ENCODE measurements at places on chromosomes 13 and 19.
A peak's percentile ranks its signal among the peaks of the same experiment; 100 is the strongest.

DNA sequence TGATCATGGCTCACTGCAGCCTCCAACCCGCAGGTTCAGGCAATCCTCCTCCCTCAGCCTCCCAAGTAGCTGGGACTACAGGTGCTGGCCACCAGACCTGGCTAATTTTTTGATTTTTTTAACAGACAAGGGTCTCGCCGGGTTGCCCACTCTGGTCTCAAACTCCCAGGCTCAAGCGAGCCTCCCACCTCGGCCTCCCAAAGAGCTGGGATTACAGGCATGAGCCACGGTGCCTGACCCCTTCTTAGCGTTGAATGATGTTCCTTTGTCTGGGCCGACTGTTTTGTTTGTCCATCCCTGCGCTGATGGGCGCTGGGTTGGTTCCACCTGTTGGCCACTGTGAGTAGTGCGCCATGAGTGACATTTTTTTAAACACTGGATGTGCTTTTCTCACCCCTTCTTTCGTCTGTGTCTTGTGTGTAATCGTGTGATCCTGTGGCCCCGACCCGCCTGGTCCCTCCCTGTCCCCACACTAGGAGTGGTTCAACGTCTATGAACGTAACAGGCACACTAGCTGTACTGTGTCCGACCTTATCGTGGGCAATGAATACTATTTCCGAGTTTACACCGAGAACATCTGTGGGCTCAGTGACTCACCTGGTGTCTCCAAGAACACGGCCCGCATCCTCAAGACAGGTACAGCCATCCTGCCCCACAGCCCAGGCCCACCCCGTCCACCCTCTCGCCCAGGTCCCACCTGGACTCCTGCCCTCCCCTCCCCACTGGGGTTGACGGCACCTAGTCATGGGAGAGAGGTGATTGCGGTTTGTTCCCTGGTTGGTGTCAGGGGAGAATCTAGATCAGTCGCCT is 15.0 kb upstream of the EMC10 start:
- peak; percentile 73 for DNase-seq

DNA sequence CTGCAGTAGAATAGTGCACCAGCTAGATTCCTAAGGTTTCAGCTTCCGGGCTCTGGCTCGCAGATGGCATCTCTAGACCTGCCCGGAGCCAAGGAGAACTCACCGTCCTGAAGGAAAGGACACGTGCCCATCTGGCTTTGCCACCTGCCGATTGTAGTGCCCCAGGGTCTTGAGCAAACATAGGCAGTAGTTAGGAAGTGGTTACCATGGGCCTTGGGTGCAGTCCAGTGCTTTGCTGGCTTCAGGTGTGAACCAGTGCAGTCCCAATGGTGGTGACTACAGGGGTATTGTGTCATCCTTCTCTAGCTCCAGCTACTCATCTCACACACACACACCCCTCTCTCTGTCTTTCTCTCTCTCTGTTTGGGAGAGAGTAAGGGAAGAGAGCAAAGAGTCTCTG is 61.4 kb upstream of the TEX29 start:
- DNase-seq, result no peak

GRCh38 chr19:48325265-48325910 is at the start of gene EMP3:
Gene EMP3, plus strand, starts transcription at chr19:48325552. Its CDS starts 1,293 bp downstream, at chr19:48326845.
- DNase-seq, result peak; percentile 87

- DNase-seq, result no peak
These were observed 42.4 kb upstream of the USE1 start for GRCh38 chr19:17172624-17173345.

GRCh38 chr19:5137571-5138124 is 168.7 kb downstream of the KDM4B start:
- no peak for DNase-seq

GRCh38 chr13:29196409-29197074 is 376.4 kb downstream of the MTUS2 start:
- DNase-seq, result no peak

DNA sequence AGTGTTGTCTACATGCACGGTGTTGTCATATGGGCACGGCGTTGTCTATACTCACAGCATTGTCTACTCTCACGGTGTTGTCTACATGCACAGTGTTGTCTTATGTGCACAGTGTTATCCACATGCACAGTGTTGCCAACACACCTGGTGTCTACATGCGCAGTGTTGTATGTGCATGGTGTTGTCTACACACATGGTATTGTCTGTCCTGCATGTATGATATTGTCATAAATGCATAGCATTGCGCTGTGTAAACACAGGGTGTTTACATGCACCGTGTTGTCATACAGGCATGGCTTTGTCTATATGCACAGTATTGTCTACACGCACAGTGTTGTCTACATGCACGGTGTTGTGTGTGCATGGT is 6.8 kb downstream of the ADPRHL1 start:
- DNase-seq, result no peak

DNA sequence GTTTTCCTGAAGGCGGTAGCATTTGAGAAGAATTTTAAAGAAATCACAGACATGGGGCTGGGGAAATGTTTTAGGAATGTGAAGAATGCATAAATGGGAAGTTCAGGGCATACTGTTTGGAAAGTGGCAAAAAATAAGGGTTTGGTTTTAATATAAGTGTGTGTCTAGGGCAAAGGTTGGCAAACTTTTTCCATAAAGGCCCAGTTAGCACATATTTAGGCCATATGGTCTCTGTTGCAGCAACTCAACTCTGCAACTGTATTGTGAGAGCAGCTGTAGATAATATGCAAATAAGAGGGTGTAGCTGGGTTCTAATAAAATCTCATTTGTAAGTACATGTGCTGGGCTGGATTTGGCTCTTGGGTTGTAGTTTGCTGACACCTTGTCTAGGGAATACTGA is 521.9 kb downstream of the DIAPH3 start:
- no peak for DNase-seq

GRCh38 chr13:78102121-78102677 is 183.6 kb upstream of the EDNRB start:
- DNase-seq, result no peak

- no peak for DNase-seq
These were observed 88.2 kb downstream of the STK24 start for GRCh38 chr13:98488736-98489135.

DNA sequence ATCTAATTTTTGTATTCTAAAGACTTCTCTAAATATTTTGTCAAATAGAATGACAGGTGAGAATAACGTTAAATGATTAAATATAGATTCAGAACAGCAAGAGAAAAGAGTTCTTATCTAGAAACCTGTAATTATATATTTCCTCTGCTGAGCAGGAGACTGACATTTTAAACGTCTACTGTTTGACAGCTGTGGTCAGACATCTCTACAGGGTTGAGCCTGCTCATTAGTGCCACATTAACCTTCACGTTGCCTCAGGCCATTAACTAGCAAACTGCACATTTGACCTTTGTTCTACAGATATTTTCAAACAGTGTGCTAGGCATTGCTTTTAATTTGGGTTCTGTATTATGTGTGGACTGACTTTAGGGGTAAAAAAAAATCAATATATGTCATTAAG is 347.5 kb downstream of the GPC5 start:
- no peak for DNase-seq

DNA sequence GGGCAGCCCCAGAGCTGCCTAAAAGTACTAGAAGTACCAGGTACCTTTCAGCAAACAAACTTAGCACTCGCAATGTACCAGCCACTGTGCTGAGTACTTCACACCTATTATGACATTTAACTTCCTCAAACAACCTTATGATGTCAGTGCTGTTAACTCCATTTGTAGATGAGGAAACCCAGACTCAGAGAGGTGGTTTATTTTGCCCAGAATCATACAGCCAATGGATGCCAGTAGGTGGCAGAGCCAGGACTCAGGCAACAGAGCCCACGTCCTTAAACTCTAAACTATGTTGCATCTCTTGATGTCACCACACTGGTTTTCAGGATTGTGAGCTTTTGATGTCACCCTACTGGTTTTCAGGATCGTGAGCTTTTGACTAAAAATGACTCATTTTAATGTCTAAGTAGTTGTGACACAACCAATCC is 78.9 kb downstream of the FLT1 start:
- DNase-seq, result no peak

GRCh38 chr13:40672765-40673397 is 6.4 kb upstream of the FOXO1 start:
- no peak for DNase-seq

GRCh38 chr19:6947745-6948144 is 60.4 kb downstream of the ADGRE1 start:
- peak; percentile 83 for DNase-seq

- DNase-seq, result no peak
These were observed 1.5 kb upstream of the CGB7 start for GRCh38 chr19:49059053-49059452.

DNA sequence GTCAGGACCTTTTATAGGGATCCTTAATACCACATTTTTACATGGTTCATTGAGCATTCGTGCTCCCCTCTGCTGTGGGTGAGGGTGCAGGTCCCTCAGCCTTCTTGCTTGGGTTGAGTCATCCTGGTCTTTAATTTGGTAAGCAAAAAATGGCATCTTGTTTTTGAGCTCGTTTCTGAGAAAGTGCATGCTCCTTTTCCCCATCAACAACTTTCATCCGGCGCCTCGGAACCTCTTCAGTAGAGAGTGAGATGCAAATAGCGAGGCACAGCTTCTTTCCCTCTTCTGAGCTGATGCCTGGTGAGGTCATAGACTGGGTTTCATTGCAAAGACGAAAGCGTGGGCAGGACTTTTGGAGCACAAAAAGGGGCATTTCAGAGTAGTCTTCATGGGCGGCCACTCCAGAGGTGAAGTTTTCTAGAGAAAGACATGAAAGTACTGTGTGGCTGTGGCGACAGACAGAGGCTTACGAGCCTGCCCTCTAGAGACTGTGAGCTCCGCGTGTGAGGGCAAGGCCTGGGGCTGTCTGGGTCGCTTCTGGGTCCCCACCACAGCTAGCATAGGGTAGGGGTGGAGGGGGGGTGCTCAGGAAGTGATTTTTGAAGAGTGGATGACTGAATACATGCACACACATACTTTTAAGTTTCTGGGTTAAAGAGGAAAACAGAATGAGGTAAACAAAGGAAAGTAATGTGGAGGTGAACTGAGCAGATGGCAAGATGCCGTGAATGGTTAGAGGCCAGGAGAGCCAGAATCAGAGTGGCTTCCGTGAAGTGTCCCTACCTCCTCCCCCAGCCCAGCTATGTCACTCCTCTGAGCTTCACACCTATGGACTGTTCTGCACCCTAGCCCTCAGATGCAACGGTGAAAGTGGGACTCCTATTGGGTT is 44.3 kb downstream of the BBC3 start:
- DNase-seq, result peak; percentile 86

DNA sequence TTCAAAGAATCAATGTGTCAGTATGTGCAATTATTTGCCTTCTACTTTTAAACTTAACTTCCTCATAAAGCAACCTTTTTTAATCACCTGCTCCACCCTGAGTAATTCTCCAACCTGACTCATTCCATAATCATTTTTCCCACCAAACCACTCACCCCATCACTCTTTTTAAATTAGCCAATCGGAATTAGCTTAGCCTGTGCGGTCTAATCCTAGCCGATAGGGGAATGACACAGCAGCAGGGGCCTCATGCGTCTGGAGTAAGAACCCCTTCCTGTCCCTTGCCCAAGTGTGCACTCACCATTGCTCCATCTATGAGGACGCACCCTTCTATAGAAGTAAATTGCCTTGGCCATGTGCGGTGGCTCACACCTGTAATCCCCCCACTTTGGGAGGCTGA is 27.4 kb upstream of the ZNF83 start:
- DNase-seq, result no peak

GRCh38 chr13:26433776-26434175 is 123.7 kb upstream of the WASF3 start:
- DNase-seq, result no peak

DNA sequence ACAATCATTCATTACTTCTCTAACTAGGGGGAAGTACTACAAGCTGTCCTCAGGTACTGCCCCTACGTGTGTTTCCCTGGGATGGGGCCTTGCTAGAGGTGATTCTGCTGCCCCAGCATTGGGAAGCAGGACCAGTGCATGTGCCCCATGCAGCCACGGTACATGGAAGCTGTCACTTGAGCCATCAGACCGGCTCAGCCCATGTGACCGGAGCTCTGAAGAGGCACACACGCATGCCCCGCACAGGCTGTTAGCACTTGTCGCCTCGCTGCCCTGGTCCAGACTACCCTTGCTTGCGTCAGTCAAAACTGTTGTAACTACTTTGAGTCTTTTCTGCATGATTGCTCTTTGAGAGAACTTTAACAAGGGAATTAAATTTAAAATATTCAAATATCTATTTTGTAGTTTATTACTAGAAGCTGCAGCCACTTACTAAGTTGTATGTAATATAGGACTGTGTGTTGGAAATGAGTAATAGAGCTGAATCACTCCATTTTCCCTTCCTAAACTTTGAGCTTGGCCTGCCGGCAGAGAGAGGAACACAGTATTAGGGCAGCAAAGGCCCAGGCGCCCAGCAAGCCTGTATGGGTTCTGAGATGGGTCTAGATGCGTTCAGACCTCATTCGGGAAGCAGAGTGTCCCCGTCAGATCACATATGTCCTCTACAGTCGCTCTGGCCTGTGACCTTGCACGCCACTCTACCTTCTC is 42.2 kb downstream of the DHRS12 start:
- DNase-seq, result no peak

DNA sequence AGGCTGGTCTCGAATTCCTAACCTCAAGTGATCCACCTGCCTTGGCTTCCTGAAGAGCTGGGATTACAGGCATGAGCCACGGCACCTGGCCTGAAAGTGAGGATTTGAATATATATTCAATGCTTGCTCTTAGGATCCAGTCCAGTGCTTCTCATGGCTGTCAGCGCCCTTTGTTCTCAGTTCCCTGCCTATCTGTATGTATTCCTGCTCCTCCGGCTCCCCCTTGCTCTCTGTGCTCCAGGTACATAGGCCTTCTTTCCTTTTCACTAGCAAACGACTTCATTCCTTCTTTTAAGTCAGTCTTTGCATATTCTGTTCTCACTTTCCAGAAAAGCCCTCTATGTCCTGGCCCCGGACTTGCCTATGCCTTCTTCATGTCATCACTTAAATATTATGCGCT is 232.8 kb downstream of the DACH1 start:
- no peak for DNase-seq

DNA sequence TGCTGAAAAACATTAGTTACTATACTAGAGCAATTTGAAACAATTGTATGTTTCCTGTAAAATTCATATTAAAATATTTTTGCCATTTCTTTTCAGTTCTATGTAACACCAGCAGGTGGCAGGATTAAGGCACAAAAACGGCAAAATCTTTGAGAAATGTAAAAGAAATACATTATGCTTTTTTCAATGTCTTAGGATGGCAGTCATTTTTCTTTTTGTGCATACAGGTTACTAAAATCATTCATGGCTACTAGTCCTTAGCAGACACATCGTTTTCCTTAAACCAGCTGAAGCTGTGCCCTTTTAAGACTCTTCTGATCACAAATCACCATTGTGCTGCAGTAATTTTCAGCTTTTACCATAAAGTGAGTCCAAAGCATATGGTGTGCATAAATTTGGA is 800.7 kb upstream of the SLITRK5 start:
- DNase-seq, result peak; percentile 0

GRCh38 chr19:5484398-5485285 is 29.4 kb downstream of the ZNRF4 start:
- no peak for DNase-seq

Data from activated CD4-positive, alpha-beta T cell treated with anti-CD3 and anti-CD28 coated beads, Interleukin-2, Interleukin-4, amounts not matched to agents 100 ng/mL and 50 ng/mL, durations not matched to agents 16 hours and 8 hours (primary cell).